Hematopoietic multipotent progenitor cell (in vitro differentiated cells): ENCODE measurements at places on chromosomes 1 and 21. TPM values are rescaled to one million over a fixed set of nuclear protein-coding genes. Genes with fewer than 3 reads are reported as not detected.

Gene SPRR1B
- not detected for total RNA-seq

Gene SLC16A1
- 36.6 TPM for total RNA-seq

Gene TMIGD3
- 0.27 TPM for total RNA-seq

Gene PCNX2
- 28.8 TPM for total RNA-seq

Gene COL6A1
- 5.7 TPM for total RNA-seq

Gene KANK4
- under 0.01 TPM for total RNA-seq

Gene S100A3
- not detected for total RNA-seq

Gene TNFSF18
- under 0.01 TPM for total RNA-seq

Gene ALPL
- 0.81 TPM for total RNA-seq

Gene ZNF124
- total RNA-seq = 46.9 TPM

Gene KLHDC8A
- total RNA-seq = under 0.01 TPM

Gene YOD1
- total RNA-seq = 8.6 TPM

Gene CASQ1
- not detected for total RNA-seq

Gene PRAMEF9
- not detected for total RNA-seq

Gene ASPM
- total RNA-seq = 1.3 TPM

Gene GUCA2B
- total RNA-seq = not detected
